ENCODE measurements at places on chromosomes 16 and 17.

GRCh38 chr17:81346908-81347349 is 48.3 kb upstream of the BAHCC1 start:
- DNase-seq: no peak

DNA sequence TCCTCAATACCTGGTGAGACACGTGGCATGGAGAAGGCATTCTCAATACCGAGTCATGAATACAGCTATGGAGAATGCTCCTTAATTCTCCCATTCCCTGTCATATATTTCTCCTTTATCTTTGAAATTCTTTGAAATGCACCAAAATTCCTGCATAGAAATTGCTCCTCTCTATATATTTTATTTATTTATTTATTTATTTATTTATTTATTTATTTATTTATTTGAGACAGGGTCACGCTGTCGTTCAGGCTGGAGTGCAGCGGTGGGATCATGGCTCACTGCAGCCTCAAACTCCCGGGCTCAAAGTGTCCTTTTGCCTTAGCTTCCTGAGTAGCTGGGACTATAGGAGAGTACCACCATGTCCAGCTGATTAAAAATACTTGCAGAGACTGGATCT is 190.3 kb upstream of the MAF start:
- no peak for DNase-seq

- no peak for DNase-seq
Observed at GRCh38 chr17:13594310-13594709, 7.4 kb downstream of the HS3ST3A1 start.

GRCh38 chr17:4420692-4421131 is 13.0 kb upstream of the SPNS3 start:
- DNase-seq: peak; percentile 74

DNA sequence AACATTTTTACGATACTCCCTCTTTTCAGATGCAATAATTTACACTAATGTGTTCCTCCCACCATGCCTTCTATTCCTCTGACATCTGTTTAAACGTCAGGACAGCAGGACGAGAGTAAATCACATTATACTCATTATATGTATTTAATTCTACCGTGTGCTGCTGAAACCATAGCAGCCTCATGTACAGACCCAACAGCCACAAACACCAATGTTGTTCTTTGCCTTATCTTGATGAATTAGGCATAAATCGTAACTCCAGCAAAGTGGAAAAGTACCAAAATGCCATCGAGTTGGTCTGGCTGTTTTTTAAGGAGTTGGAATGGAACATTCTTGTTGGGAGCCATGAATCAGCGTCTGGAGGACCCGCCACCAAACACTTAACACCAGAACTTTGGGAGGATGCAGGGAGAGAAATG is 82.9 kb upstream of the FOXF1 start:
- no peak for DNase-seq

DNA sequence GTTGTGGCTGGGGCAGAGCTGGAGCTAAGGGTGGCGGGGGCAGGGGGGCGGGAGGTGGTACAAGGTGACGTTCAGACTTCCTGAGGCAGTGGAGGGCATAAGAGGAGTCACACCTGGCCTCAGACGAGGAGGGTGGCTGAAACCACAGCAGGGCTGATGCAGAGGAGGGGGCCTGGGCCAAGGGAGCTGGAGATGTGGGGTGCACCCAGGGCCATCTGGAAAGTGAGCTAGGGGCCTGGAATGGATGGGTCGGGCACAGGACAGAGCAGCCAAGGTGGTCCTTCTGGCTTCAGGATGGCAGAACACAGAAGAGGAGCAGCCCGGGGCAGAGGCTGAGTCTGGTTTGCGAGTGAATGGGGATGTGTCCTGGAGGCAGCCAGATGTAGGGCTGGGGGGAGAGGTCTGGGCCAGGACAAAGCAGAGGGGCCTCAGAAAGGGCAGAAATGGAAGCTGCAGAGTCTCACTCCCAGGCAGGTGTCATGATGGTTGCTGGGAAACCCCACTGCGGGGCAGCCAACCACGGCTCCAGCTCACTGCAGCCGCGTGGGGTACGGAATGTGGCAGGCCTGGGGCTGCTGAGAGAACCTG is 57.6 kb downstream of the PRMT7 start:
- DNase-seq: no peak

DNA sequence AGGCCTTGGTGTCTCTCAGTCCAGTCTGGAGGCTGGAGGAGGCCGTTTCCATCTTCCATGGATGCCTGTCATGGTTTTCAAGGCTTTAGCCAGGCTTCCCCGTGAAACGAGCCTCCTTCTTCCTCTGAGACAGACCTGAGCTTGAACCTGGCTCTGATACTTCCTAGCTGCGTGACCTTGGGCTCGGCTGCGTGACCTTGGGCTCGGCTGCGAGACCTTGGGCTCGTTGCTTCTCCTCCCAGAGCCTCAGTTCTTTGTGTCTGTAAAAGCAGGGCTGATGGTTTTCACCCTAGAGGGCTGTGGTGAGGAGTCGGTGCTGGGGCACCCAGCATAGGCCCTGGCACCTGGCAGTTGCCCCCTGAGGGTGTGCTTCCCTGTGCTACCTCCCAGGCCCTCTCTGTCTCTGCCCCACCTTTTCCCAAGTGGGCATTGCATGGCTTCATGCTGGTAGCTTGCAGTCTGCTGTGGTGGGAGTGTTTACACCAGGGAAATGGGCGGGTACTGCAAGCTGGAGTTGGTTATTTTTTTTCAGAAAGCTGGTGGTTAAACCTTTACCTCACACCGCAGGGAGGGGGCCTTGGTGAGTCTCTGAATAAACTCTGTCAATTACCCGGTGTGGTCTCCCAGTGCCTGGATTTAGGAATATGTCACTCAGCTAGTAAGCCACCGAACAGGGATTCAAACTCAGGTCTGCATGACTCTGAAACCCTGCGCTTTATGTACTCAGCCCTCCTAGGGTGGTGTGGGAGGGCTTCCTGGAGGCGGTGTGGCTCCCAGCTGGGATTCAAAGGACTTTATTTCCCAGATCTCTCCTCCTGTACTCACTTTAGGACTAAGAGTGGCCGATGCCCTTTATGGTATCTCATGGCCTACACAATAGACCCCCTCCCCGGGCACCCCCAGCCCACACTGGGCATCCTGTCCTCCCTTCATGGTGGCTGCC is 129.0 kb upstream of the CIBAR2 start:
- no peak for DNase-seq

- no peak for DNase-seq
Observed at GRCh38 chr17:30315106-30315505, 18.8 kb downstream of the TMIGD1 start.

DNA sequence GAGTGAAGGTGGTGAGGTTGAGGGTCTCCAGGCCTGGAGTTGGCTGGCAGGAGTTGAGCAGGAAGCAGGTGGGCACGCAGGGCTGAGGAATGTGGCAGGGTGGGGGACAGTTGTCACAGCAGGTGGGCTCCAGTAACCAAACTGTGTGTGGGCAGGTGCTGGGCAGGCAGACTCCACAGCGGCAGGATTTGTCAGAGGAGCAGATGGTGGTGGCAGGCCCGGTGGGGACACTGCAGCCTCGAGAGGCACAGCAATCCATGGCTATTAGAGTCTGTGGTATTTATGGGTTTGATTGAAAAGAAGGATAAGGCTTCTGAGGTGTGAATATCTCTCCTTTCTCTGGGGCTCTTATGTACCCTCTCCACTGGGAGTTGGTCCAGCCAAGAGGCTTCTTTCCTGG is at the start of gene KRTAP3-3:
Gene KRTAP3-3, minus strand, starts transcription at position 326 of the 400 bp plus-strand sequence. Its CDS starts 67 bp downstream, at position 259.
- no peak for DNase-seq

DNA sequence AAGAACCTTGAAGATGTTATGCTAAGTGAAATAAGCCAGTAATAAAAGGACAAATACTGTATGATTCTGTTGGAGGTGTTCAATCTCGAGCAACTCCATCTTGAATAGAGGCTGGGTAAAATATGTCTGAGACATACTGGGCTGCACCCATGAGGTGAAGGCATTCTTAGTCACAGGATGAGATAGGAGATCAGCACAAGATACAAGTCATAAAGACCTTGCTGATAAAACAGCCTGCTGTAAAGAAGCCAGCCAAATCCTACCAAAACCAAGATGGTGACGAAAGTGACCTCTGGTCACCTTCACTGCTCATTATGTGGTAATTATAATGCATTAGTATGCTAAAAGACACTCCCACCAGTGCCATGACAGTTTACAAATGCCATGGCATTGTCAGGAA is 98.1 kb downstream of the RGS9 start:
- DNase-seq: no peak

DNA sequence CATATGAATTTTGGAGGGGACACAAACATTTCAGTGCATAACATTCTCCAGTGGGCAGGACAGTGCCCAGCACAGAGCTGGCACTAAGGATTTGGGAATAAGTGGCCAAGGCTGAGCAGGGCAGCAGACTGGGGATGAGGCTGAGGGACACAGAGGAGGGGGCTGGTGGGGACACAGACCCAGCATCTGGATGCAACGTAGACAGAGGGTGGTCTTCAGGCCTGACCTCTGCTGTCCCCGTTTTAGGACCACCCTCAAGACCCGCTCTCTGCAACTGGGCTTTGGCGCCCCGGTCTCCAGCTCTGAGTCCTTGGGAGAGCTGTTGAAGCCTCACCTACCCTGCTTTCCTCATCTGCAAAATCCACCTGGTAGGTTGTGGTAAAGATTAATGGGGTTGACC is 3.3 kb upstream of the PRSS33 start:
- no peak for DNase-seq
